ENCODE measurements at places on chromosomes 12 and 14.

GRCh38 chr14:99420711-99421110 is 59.9 kb downstream of the SETD3 start:
- no peak for DNase-seq

- DNase-seq = no peak
Observed at GRCh38 chr12:132439333-132439904, 50.5 kb upstream of the FBRSL1 start.

- no peak for DNase-seq
Observed at GRCh38 chr12:94100211-94100627, 48.2 kb upstream of the PLXNC1 start.

- no peak for DNase-seq
Observed at GRCh38 chr12:68806488-68807237, 1.3 kb upstream of the MDM2 start.

DNA sequence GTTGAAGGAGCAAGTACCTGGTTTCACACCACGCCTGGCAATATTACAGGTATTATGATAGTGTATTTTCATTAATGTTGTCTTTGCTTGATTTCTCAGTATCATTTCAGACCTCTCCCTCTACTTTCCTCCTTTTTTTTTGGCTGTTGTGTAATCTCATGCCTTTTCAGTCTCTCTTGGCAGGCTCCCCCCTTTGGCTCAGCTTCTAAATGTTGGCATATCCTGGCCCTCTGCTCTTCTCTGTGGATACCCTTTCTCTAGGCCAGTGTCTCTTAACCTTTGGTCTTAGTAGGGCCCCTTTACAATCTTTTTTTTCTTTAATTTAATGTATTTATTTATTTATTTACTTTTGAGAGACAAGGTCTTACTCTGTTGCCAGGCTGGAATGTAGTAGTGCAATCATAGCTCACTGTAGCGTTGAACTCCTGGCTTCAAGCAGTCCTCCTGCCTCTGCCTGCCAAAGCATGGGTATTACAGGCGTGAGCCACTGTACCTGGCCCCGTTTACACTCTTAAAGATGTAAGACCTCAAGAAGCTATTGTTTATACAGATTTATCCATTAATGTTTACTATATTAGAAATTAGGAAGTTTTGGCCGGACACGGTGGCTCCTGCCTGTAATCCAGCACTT is 12.8 kb downstream of the MTHFD1 start:
- no peak for DNase-seq

DNA sequence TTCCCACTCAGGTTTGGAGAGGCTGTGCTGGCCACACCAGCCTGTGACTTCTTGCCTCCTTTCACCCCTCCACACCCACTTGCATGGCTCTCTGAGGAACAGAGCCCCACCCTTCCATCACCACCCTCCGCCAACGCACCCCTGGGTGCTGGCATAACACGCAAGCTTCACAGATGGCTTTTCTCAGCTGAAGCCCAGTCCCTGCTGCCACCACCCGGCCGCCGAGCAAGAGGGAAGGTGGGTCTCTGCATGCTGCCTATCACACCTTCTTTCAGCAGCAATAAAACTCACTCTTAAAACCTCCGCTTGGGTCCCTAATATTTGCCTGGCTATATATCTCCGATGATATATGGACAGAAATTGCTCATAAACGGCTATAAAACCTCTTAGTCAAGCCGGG is 41.6 kb downstream of the SMUG1 start:
- DNase-seq = no peak

DNA sequence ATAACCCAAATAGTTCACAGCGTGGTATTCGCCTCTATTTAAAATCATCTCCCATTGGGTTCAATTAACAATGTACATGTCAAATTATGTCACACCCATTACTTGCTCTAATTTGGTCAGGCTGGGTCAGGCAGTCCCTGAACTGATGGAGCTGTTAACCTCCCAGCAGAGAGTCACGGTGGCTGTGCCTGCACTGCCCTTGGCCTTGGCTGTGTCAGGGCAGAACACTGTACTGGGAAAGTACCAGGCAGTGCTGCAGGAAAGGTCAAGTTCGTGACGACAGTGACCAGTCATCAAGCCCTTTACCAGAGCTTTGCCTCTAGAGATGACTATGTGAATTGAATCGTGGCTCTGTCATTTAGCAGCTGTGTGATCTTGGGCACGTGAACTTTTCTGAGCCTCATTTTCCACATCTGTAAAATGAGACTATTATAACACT is 100.0 kb downstream of the ARF6 start:
- peak; percentile 67 for DNase-seq

GRCh38 chr12:75870878-75871277 is 160.7 kb downstream of the PHLDA1 start:
- DNase-seq = no peak

- no peak for DNase-seq
Observed at GRCh38 chr12:132606466-132606865, 3.9 kb downstream of the LRCOL1 start.
